ENCODE measurements at places on chromosomes 4 and X.

- DNase-seq, result no peak
Observed at GRCh38 chrX:123993904-123994635, 32.6 kb downstream of the STAG2 start.

- no peak for DNase-seq
Observed at GRCh38 chr4:15100994-15101695, 98.9 kb downstream of the CPEB2 start.

DNA sequence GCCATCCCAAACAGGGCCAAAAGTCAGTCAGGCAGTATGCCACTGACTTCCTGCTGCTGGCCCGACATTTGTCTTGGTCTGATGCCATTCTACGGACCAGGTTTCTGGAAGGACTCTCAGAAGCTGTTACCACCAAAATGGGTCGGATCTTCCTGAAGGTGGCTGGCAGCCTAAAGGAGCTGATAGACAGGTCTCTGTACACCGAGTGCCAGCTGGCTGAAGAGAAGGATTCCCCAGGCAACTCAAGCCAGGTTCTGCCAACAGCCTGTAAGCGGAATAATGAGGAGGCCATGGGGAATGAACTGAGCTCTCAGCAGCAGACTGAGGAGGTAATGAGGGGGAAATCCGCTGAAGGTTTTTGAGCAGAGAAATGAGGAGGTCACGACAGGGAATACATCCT lies 95.7 kb downstream of the RTL9 start:
- no peak for DNase-seq

GRCh38 chr4:22504922-22505321 lies 10.9 kb downstream of the ADGRA3 start:
- no peak for DNase-seq

- no peak for DNase-seq
Observed at GRCh38 chr4:184324939-184325477, 107.3 kb upstream of the ENPP6 start.

- no peak for DNase-seq
Observed at GRCh38 chrX:55867181-55867651, 149.7 kb downstream of the RRAGB start.

DNA sequence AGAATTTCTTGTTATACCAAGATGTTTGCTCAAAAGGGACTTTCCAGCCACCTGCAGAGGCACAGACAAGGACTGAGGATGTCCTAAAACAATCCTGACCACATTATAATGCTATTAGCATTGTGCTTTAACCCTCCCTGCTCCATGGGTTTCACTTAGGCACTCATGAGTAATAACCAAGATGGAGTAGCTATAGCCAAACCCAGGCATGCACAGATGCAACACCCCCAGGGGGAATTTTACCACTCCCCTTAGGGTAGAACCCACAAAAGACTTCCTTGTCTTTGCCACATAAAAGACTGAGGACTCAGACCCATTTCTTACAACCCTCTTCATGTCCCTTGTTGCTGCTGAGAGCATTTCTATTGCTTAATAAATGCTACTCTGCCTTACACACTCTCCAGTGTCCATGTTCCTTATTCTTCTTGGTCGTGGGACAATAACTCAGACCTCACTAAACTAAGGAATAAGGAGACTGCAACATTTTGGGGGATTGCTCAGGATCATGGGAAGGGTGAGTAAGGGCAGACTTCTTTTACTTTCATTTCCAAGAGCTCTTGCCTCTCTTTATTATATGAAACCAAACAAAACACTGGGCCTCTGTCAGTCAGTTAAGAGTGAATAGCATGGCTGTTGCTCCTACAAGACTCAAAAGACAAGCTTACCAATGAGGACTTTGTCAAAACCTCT lies 103.5 kb downstream of the TECRL start:
- no peak for DNase-seq

GRCh38 chr4:169315530-169316343 lies 45.0 kb upstream of the SH3RF1 start:
- no peak for DNase-seq

- no peak for DNase-seq
Observed at GRCh38 chr4:77921701-77922100, 59.1 kb downstream of the MRPL1 start.

- DNase-seq, result no peak
Observed at GRCh38 chrX:138229718-138230117, 481.8 kb downstream of the FGF13 start.

- no peak for DNase-seq
Observed at GRCh38 chrX:134676436-134676835, 18.2 kb upstream of the PLAC1 start.

Data from activated T-cell treated with anti-CD3 and anti-CD28 coated beads, Interleukin-2, amount 50 U/mL, for 24 hours (primary cell).